ENCODE measurements at places on chromosomes 2 and 18.

DNA sequence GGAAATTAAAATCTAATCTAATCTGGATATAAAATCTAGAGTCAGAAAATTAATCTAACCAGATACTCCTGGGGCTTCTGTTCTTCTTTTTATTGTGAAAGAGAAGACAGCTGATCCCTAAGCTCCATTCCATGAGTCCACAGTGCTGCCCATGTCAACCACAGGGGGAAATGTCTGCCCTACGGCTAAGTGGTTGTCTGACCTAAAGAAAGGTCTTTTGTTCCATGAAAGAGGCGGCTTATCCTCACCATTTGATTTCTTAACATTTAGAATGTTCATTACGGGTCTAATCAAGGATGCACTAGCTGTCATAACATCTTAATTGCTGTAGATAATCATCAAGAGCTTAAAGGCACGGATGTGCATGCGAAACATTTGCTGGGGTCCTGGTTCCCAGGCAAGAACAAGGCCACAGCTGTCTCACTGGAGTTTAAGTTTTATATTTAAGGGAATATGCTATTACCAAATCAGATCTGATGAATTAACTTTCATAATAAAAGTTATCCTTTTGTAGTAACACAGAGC lies 162.6 kb downstream of the PAX3 start:
- DNase-seq: no peak

DNA sequence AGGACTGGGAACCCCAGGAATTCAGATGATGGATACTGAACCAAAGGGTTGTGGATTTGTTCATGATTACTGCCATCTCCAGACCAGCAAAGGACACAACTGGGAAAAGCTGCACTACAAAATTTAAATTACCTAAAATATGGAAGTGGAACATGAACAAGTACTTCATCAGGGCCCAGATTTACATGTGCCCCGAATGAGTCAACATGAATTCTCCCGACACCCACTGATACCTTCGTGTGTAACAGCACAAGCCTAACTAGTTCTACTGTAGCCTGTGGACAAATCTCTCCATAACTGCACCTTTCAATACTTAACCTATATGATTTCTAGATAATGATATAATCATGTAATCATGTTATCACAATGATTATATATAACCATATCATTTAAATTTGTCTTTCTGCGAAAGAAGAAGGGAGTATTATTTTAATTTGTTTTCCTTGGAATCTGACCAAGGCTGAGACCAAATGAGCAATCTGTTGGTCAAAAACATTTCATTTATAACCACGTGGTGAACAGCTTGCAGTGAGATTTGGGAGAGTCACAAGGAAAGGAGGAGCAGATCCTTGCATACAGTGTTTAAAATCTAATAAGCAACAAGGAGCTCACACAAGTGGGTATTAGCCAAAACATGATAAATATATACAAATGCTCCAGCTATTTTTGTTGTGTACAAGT lies 70.5 kb downstream of the CACNB4 start:
- DNase-seq: no peak

DNA sequence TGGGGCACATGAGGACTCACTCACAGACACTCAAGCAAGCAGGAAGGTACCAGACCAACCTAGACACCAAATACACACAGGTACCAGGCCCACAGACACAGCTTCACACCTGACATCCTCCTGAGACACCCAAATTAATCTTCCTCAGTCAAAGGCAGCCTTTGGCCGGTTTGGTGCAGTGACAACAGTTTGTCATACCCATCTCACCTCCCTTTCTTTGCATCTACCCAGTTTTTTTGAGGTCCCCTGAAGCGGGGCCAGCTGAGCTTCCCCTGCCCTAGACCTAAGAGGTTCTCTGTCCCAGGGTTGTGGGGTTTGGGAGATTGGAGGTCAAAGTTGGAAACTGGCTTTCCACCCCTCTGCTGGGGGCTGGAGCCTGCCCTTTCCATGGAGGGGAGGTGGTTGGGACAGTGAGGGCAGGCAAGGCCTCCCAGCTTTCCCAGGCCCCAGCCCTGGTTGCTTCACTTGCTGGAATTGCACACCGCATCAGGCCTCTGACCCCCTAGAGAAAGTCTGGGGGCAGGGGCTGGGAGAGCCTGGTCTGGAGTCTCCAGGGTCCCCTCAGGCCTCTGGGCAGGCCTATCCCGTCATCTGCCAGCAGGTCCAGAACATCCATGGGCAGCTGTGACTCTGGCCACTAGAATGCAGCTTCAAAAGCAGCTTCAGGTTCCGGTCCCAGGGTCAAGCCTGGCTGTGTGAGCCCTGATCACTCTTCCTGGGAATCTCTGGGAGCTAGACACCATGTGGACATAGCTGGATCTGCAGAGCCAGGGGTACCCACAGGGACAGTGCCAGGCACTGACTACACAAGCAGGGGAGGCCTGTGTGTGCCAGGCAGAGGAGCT lies 12.5 kb upstream of the TEX261 start:
- DNase-seq: no peak

GRCh38 chr2:47737191-47737975 lies 45.6 kb upstream of the MSH6 start:
- DNase-seq: no peak

- no peak for DNase-seq
Measured at GRCh38 chr2:127342101-127342500, 45.7 kb downstream of the MAP3K2 start.

GRCh38 chr2:127698553-127699355 lies 2.5 kb upstream of the SFT2D3 start:
- DNase-seq: no peak

DNA sequence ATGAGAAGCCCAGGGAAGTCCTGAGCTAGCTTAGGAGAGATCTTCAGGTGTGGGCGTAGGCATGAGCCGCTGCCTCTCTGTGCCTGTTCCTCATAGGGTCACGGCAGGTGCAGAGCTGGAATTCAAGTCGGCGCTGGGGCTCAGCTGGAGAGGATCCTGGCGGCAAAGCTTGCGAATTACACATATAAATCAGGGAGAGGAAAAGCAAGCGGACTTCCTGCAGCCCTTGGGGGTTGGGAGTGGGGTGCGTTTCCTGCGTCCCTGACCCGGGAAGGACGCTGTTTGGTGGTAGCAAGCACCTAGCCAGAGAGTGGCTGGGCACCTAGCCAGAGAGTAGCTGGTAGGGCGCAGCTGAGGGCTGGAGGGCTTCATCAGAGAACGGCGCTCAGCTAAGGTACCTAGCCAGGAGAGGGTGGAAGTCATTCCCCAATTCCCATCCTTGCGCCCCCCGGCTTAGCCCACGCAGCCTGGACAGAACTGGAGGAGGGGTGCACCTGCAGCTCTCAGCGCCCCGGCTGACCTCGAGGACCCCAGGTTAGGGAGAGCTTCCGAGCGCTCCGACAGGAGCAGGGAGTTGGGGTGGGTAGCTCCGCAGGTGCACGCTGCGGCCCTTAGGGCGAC lies 459 bp upstream of the EFR3B start:
- peak; percentile 63 for DNase-seq

DNA sequence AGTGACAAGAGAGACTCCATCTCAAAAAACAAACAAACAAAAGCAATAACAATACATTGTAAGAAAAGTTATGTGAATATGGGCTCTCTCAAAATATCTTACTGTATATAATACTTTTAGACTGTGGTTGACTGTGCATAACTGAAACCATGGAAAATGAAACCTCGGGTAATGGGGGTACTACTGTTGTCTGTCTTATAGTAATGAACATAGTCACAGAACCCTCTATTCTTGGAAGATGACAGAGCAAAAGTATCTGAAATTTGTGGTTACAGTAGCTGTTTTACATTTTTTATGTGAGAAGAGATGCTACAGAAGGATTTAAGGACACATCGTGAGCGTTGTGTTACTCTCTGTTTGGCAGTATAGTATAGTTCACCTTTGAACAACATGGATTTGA lies 60.5 kb downstream of the MAP4K4 start:
- DNase-seq: no peak

DNA sequence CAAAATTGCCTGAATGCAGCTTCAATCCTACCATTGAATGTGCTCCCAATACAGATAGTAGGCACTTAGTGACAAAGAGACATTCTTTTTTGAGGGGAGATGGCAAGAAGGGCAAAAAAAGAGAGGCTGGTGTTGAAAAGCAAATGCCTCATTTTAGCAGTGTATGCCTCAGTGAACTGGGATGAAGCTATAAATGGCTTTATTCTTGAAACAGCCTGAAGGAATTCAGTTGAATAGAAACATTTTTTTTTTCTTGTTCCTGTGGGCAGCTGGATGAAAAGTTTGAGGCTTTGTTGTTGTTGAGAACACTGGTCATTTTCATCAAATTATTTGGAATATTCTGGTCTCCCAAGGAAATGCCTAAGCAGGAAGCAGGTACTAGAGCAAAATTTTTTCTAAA lies 228.9 kb downstream of the RNF144A start:
- DNase-seq: no peak

DNA sequence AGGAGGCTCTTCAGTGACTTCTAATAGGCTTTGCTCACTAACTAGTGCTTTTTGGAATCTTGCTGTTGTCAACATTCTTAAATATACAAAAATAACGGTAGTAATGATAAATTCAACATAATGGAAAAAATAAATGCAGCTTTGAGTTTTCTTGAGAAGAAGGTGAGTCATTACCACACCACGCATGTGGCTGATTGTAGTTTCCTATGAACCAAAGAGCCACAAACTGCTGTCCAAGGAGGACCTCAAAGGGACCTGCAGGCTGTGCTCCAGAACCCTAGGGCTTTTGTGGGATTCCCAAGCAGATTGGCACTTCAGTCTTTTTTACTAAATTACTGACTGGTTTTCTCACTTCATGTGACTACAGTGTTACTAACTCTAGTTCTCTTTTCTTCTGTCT lies 66.7 kb downstream of the TPGS2 start:
- DNase-seq: no peak

GRCh38 chr2:144671695-144672455 lies 152.0 kb upstream of the ZEB2 start:
- no peak for DNase-seq

DNA sequence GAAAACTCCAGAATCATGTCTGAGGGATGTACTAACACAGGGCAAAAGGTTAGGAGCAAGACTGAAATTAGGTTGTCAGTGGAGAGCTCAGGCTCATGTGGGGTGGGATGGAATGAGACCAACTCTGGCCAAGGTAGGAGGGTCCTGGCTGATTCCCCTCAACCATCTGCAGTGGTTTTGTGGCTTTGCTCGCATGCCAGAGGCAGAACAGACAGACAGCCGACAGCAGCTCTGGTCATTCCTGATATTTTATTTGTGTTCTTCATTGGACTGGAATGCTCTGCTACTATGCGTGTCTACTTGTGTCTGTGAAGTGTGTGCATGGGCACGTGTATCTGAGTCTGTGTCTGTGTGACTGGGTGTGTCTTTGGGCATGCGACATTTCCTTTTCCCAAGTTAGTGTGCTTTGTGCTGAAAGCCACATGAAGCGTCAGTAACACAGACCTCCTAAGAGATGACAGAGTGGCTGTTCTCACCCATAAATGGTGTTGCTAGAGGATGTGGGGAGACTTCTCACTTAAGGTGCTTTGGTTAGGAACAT lies 239.5 kb downstream of the CNTNAP5 start:
- no peak for DNase-seq

DNA sequence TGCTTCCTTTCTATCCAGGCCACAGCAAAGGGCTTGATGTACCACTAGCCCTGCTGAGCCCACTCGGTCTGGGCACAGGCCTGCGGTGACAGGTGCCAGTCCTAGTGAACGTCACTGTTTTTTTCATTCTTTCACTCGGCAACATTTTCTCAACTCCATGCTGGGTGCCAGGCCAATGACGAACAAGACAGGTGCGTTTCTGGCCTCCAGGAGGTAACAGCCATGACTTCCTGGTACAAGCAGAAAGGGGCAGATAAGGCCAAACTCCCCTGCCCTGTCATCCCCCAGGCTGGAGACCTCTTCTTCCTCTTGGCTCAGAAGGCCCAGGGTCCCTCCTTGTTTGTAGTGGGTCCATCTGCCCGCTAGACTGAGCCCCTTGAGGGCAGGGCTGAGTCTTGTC lies 55.7 kb upstream of the OTOF start:
- DNase-seq: peak; percentile 18

DNA sequence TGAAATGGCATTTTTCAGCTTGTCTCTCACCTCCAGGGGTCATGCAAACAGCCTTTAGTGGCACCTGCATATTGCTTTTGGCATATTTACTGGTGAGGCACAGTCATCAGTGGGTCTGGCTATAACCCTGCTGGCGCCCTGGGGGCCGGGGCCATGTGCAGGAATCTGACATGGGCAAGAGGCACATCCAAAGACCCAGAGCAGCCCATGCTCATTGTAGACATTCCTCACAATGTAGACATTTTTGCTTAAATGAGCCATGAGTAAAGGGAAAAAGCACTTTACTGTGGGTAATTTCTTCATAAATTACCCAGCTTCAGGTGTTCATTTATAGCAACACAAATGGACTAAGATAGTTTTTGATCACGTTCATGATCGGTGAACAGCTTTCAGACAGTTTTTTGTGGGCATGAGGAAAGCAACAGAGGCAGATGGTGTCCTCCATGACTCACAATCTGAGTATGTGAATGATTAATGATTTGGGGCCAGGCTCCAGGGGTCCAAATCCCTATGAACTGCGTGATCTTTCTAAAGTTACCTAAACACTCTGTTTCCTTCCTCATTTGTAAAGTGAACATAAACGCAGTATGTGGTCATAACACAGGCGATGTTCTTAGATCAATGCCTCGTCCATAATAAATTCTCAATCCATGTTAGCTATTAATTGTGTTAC lies 85.8 kb downstream of the LIPG start:
- DNase-seq: no peak

- DNase-seq: no peak
Measured at GRCh38 chr2:186442885-186443284, 43.2 kb upstream of the ZC3H15 start.

DNA sequence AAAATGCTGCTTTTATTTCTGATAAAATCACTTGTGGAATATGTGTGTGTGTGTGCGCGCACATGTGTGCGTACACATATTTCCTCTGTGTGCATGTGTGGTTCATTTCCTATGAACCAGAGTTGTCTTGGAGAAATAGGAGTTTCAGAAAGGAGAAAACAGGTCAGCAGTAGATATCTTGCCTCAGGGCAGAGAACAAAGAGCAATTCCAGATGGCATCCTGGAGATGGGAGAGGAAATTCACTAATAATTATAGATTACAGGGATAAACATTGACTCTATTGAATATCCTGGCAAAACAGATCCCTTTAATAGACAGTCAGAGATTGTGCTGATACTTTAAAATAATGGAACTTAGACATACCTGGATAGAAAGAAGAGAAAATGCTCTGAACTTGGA lies 298.0 kb downstream of the TRIB2 start:
- DNase-seq: no peak

DNA sequence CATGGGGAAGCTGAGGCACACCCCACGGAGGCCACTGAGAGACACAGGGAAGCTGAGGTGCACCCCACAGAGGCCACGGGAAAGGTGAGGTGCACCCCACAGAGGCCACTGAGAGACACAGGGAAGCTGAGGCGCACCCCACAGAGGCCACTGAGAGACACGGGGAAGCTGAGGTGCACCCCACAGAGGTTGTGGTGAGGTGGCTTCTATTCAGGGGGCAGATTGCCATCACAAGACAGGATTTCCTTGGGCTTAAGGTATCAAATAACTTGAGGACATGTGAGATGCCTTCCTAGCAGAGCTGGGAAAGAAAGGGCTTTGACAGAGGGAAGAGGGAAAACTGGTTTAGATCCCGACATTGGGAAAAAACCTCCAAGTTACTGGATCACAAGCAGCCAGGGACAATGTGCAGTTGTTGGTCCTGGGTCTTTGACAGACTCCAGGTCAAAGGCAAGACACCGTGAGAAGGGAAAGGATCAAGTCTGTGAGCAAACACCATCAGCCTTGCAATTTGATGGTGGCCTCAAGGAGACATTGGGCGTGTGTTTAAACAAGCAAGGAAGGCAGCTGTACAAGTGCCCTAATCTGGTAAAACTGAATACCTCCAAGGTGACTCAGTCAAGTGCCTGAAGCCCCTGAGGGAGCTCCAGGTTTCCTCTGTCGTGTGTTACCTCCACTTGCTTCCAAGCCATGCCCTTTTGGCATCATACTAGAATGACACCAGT lies 133.2 kb upstream of the EPAS1 start:
- no peak for DNase-seq

Data from cerebellar cortex (tissue), 1 donor.